NCI-H1105 (cell line): ENCODE measurements at places on chromosomes 7 and 10.

GRCh38 chr10:51530541-51530940 is 168.9 kb downstream of the CSTF2T start:
- no peak for DNase-seq

GRCh38 chr10:99393036-99393435 is 37.4 kb downstream of the GOT1 start:
- DNase-seq, result no peak

DNA sequence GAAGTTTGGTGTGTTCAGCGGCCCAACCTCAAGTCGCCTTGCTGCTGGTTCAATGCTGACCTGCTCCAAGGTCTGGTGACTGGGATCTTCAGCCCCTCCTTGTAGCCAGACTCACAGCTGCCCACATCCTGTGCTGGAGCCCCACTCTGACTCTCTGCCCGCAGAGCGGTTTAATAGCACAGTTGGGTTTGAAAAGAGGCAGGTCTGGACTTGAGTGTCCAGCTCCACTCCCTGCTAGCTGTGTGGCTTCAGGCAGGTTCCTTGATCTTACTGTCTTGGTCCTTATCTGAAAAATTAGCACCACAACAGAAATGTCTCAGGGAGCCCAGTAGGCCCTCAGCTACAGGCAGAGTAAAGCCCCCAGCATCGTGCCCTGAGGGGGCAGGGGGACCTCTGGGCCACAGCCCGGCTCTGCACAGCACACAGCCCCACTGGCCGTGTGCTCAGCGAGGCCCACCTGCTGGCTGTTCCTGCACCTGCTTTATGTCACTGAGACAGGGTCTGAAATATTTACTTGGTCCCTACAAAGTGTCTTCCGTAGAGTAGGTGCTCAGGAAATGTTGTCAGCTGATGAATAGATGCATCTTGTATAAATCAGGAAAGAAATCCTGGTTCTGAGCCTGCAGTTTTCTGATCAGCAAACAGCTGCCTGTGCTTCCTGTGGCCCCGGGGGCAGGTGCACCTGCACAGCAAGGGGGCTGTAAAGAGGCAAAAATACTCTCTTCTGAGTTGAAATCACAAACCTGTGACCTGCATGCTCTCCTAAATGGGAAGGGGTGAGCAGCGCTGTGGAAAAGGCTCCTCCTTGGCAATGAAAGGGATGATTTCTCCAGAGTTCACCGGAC is 155.5 kb downstream of the SVIL start:
- DNase-seq, result no peak

DNA sequence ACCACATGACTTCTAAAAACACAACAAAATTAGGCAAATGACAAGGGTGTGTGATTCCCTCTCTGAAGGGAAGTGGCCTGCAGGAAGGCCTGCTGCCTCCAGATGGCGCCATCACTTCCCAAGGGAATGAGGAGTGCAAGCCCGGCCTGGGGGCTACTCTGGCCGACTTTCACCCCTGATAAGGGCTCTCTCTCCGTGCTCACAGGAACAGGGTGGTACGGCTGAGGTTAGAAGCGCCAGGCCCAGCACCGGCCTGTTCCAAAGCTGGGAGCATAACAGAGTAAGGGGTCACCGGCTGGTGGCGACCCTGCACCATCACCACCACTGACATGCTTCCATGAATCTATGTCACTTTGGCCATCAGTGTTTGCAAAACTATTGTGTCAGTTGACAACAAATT is 13.1 kb downstream of the RBP3 start:
- peak; percentile 12 for DNase-seq

DNA sequence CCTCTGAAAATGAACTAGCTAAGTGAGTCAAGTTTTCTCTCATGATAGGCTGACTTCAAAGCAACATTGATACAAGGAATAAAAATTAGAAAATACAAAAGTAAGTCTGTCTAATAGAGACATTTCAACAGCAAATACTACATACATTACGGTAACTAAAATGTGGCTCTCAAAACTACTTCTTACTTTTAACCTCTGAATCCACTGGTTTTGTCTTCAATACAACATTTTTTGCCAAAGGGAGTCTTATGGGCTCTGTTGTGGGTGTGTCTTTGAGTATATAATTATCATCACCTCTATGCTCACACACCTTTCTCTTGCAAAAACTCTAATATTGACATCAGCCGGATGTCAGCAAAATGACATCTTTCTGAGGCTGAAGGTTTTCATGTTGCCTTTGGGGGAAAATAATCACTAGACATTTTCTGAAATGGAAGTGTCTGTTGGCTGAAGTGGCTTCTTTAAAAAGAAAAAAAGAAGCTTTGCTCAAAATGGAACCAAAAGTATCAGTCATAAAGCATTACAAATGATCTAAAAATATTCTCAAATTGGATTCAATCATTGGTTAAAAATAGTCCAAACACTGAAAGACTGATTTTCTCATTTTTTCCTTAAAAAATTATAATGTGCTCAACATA is 41.8 kb upstream of the FAM133B start:
- no peak for DNase-seq

- DNase-seq, result peak; percentile 92
These were observed 155.0 kb downstream of the PTPRN2 start for GRCh38 chr7:158432369-158433341.

DNA sequence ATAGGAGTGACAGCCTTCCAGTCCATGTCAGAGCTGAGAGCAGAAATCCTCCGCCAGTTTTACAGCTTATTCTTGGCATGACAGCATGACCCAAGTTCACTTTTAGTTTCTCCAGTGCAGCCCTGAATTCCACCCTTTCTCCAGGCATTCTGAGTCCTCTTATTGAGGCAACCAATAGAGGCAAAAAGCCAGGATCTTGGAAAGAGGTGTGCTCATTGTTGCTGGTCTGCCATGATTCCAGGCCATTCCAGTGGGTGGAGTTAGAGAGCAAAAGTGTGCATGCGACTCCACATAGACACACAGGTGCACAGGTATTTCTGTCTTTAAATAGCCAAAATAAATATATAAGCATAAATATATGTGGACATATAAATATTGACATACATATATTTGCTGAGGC is 224.7 kb upstream of the ADARB2 start:
- DNase-seq, result no peak

DNA sequence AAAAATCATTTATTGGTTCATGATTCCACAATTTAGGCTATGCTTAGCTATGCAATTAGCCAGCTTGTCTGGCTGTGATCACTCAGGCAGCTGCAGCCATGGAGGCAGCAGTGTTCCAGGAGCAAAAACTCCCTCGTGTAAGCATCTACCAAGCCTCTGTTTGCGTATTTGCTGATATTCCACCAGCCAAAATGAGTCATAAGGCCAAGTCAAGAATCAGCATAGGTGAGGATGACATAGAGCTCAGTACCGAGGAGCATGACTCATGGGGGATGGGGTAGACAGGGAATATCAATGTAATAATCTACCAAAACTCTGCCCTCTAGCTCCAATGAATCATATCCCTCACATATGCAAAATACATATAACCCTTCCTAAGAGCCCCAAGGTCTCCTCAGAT is 63.3 kb downstream of the IMMP2L start:
- DNase-seq, result no peak

- DNase-seq, result peak; percentile 4
These were observed 842 bp downstream of the NMT2 start for GRCh38 chr10:15167411-15168290.

DNA sequence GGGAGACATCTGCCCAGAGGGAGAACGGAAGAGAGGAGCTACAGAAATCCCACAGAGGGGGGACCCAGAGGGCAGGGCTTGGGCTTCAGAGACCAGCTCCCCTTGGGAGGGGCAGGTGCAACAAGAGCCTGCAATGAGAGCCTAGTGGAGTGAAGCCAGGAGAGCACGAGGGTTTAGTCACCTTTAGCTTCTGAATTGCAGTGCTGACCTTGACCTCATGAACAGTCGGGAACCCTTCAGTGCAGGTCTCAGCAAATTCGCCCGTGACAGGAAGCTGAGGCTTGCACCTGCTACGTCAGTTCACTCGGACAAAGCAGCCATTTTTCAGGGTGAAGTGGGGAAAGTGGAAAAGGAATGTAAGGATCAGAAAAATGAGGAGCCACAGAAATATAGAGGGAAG is 306.8 kb upstream of the CDC14C start:
- DNase-seq, result no peak

DNA sequence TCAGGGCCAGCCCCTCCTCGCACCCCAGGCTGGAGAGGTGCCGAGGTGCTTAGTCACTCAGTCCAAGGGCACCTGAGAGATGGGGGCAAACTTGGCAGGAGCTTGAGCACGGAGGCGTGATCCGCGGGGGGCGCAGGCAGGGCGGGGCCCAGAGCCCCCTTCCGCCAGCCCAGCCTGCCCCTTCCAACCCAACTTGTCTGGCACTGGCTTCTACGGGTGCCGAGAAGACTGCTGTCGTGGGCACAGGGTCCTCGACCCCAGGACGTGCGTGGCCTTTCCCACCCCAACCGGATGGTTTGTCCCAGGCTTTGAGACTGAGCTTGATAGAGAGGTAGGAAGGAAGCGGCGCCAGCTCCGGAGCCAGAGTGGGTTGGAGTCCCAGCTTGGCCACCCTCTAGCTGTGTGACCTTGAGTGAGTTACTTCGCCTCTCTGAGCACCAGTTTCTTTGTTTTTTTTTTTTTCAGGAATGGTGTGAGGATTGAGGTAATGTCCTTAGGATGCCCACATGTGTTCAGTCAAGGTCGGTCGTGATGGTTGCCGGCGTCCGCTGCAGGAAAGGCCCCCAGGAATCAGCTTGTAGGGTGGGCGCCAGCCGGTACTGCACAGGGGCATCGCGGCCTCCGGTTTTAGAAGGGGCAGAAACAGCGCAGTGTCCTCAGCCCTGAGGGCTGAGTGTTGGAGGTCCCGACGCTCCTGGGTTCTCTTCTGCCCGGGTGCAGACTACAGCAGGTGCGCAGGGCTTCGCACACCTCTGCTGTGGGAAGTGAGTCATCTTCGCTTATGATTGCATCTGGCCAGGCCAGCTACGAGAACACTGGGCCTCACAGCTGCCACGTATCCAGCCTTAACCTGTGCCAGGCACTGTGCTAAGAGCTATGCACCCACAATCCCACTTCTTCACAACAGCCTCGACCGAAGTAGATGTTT is 28.6 kb upstream of the VAX1 start:
- DNase-seq, result no peak

- DNase-seq, result no peak
These were observed 713 bp downstream of the LZTS2 start for GRCh38 chr10:101000127-101000914.

GRCh38 chr10:88236121-88236743 is 346.9 kb downstream of the RNLS start:
- DNase-seq, result no peak

DNA sequence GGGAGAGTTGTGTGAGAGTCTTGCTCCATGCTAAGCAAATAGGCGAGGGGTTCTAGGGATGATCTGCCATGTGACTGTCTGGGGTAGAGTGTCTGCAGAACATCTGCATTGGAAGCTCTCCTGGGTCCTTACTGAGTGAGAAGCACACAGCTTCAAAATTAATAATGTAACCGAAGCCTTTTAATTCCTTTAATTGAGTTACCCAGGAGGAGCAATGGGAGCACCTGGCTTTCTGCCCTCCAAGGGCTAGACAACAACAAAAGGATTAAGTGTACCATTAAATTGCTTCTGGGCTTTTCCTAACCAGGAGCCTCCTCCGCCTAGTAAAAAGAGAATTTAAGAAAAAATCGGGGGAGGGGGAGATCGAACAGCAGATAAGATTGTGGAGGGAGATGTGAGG is 102.0 kb upstream of the TBX20 start:
- DNase-seq, result peak; percentile 30

DNA sequence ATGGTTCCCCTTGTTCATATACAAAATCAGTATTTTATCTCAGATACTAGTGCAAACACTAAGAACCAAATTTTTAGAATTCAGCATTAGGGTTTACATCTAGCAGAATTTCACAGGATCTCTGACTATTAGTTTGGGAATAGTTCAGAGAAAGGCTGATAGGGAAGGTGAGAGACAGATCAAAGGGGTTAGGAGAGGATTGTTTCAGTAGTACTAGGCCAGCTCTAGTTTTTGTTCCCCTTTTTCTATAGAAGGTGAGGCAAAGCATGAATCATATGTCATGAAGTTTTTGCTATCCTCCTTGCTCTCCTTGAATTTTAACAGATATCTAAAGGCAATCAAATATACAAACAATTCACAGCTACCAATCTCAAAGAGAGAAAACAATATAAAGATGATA is 26.1 kb upstream of the CTNNA3 start:
- no peak for DNase-seq

DNA sequence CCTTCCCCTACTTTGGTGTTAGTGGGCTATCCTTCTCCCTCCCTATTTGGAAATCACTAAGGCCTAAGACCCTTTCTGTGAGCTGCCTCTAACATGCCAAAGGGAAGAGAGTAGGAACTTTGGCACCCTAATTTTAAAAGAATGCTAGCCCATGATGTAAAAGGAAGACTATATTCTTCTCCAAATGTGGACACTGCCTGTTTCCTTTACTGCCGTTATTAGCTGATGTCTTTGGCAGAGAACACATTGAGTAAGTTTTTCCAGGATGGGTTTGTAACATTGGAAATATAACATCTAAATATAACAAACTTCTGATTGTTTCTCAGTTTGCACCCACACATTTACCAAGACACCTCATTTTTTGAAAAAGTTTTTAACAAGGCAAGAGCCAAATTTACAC is 56.9 kb upstream of the TNKS2 start:
- no peak for DNase-seq

DNA sequence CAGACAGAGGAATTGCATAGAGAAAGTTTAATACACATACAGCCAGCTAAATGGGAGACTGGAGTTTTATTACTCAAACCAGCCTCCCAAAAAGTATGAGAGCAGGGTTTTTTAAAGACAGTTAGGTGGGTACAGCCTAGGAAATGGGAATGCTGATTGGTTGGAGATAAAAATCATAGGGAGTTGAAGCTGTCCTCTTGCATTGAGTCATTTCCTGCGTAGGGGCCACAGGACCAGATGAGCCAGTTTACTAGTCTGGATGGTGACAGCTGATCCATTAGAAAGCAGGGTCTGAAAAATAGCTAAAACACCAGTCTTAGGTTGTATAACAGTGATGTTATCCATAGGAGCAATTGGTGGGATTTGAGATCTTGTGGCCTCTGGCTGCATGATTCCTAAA is 76.1 kb upstream of the POM121L12 start:
- DNase-seq, result no peak

DNA sequence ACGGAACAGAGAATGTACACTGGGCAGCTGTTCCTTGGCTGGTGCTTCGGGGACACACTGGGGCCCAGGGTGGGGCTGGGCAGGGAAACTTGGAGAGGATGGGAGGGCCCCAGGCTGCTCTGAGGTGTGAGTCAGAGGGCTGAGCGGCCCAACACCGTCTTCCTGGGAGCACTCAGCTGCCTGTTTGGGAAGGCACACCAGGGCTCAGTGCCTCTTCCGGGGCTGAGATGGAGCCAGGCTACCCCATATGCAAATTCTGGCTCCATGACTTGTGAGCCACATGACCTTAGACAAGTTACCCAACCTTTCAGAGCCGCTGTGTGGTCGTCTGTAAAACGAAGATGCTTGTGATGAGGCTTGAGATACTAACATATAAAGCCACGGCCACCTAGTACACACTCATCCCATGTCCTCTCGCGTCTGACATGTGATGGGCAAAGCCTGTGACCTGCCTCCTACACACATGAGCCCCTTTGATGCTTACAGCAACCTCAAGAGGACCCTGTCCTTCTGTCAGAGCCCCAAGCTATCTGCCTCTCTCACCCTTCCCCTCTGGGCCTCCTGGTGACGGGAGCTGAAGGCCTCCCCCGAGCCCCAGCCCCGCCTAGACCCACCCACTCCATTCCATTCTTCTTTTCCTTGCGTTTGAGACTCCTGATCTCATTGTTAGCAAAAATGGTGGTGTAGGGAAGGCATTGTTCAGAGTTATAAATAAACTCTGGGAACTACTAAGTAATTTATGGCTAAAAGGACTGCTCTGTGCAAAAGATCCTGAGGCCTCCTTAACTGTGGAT is 26.1 kb downstream of the KLRG2 start:
- DNase-seq, result no peak

GRCh38 chr10:58517081-58517480 is 4.4 kb downstream of the BICC1 start:
- no peak for DNase-seq
